ENCODE measurements at places on chromosomes 2 and 18.

DNA sequence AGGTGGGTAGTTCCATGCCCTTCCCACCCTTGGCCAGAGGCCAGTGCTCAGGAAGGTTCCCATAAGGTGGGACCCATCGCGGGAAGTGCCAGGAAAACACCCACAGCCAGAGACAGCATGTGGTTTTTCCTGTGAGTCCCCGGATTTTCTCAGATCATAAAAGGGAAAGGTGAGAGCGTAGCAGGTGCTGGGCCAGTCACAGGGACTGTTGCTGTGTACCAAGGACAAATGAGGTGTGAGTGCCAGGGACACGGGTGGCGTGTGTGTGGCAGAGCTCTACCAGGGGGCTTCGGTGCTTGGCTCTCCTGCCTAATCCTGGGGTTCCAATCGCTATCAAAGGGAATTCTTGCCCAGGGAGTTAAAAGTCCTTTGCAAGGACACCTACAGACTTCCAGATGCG is 159.6 kb upstream of the SMAD2 start:
- DNase-seq, result no peak

DNA sequence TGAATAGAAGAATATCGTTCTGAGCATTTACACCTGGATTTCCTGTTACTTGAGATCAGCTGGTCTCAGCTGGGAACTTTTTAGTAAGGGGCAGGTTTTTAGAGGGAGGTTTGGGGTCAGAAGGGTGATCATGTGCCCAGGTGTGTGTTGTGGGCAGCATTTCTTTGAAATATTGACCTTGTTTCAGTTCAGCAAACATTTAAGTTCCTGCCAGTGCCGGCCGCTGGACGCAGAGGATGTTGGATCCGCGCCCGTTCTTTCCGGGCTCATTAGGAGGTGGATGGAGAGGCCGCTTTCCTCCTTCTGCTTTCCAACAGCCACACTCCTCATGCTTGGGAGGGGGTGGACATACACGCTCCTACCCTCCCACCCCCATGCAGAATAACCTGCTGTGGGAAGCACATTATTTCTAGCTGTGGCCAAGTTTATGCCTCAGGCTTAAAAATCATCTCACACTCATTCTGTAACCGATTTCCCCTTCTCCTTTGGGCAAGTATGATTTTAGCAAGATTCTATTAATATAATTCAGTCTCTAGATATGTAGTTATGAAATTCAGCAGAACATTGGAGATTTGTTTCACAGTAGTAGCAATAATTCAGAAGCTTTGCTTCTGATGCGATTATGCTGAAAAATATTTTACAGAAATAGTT is 131.4 kb downstream of the ZNF236 start:
- no peak for DNase-seq

- no peak for DNase-seq
Observed at GRCh38 chr2:10254373-10255188, 48.1 kb upstream of the HPCAL1 start.

DNA sequence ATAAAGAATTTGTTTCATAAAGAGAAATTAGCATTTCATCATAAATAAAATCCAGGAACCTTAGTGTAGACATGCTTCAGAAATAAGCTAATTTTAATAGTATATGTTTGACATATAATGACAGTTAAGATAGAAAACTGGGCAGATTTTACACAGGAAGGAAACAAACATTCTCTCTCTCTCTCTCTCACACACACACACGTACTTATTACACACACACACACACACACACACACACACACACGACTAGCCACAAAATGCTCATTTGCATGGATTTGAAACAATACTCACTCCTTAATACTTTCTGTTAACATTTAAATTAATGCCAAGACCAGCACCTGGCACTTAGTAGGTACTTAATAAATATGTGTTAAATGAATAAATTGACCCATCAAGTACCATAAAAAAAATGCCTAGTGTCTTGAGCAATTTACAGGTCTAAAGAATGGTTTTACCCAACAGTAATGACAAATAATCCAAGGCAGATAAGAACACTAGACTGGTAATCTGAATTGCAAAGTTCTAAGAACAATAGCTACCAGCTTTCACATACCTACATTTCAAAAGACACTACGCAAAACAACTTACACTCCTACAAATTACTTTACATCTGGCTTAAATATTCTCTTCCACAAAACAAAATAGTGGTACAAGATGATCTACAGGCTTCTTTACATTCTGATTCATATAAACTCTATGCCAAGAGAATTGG is 2.9 kb upstream of the GALNT3 start:
- DNase-seq, result no peak

DNA sequence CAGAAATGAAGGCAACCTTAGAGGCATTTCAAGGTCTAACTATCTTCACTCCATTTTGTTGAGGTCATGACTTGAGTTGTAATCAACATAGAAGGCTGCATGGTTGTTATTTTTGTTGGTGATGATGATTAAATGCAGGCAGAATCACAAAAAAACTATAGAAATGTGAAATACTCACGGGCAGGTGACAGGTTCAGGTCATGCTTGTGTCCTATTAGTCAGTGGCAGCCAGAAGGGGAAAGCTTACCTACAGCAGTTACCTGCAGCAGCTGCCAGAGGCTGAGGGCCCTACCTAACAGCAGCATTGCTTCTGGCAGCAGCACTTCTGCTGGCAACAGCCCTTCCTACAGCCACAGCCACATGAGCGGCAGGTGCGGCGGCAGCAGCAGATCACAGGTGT is 394 bp downstream of the SCYGR3 start:
- DNase-seq, result no peak
